Fibroblast of skin of back (primary cell): ENCODE measurements at places on chromosomes 5 and 9.

GRCh38 chr5:112636751-112637150, 100.9 kb upstream of the APC start:
- peak; percentile 18 for DNase-seq

DNA sequence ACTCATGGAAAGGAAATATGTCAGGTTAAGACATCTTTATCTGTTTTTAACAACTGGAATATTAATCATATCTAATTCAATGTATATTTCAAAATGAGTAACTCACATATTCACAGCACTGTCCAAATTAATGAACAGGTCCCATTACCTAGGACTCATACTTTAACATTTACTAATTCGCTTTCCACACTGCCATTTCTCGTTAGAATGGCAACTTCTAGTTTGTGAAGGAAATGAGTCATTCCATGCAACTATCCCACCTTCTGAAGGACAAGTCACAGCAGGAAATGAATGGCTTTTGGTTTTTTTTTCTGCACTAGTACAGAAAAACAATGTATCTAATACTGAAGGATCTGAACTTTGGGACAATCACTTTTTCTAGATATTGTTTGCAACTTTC, 24.6 kb upstream of the IFNK start:
- peak; percentile 41 for DNase-seq

- DNase-seq = no peak
These were observed 37.6 kb downstream of the SVEP1 start for GRCh38 chr9:110541950-110542349.

DNA sequence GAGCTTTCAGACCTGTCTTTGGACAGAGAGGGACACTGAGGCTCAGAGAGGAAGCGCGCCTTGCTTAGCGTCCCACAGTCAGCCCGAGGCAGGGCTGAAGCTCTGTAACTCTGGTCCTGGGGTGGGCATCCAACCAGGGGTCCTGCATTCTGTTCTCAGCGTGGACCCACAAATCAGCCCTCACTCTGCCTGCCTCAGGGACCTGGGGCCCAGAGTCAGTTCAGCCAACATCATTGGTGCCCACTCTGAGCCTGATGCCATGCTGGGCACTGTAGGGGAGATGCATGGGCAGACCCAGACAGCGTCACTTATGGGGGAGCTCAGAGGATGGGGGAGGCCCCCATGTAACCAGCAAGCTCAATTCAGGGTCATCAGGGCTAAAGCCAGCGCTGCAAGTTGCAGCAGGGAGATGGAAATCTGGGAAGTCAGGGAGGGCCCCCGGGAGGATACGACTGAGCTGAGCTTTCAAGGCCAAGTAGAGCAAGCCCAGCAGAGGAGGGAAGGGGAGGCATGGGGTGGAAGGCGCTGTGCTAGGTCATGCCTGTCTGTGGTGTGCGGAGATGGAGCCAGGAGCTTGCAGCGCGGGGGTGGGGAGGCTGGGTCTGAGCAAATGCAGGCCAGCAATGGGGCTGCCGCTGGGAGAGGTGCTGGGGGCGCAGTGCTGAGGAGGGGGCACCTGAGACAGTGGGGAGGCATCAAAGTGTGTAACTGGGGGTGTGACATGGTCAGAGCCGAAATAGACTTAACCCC, 21.1 kb downstream of the CORO2A start:
- DNase-seq = no peak

- DNase-seq = no peak
These were observed 14.2 kb downstream of the LPCAT1 start for GRCh38 chr5:1509346-1510085.
